Effector CD4-positive, alpha-beta T cell (primary cell): ENCODE measurements at places on chromosomes 11 and 22.
A peak's percentile ranks its signal among the peaks of the same experiment; 100 is the strongest.

DNA sequence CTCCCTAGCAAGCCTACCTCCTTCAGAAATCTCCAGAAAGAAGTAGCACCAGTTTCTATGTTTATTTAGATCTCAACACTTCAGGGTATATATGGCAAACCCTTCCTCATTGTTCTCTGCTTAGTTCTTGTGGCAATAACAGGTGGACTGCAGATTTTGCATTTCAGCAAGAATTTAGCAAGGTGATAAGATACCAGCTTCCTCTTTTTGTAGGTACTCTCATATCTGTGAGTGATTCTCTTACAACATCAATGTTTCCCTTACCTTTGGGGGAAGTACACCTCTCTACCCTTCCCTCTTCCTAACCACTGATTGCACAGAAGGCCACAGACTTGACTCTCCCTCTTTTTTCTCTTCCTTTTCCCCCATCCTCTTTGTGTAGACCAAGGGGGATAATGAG, 230.9 kb upstream of the SESN3 start:
- DNase-seq, result no peak

DNA sequence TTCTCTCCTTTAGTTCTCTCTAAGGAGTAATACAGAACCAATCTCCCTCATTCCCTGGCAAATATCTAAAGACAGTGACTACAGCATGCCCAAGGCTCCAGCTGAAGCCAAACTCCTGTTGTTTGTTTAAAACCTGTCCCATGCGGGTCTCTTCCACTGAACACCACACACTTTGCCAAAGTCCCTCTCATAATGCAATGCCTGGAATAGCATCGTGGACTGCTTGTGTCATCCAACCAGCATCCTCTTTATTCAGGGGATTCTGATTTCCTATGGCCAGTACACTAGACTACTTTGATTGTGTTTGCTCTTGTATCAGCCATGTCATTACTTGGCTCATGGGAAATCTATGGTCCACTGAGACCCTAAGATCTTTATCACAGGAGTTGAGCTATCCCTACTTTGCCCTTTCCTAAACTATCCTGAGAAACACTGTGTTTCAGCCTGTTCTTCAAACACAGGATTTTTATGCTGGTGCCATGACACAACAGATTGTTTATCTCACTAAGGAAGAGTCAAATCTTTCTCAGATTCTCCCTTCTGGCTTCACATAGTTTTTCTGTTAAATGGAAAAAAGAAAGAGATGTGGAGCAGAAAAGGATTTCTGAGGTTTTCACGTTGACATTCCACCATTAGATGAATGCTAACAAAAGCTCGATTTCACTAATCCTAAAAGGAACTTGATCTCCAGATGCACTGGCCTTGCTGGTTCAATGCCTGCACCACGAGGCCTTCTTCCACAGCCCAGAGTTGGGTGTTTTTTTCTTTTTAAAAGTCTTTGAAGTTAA, 15.9 kb upstream of the IRAG1 start:
- no peak for DNase-seq

DNA sequence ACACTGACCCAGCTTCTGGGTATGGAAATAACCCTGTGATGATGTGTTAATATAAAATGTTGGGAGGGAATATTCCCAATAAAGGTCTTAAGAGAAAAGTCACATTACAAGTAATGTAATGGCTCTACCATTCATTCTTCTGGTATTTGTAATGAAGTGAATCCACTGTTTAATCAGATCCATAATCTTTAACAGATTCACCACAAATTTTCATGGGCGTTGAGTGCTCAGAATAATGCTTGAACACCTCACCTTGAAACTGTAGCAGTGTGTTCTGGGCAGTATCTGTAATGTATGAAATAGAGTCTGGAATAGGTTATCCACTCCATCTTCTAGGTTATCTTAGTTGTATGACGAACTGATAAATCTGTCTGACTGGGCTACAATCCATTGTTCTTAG, 26.6 kb upstream of the CRTAM start:
- no peak for DNase-seq

- DNase-seq, result peak; percentile 82
These were observed 20.8 kb downstream of the DGCR6L start for GRCh38 chr22:20298803-20299745.

GRCh38 chr11:126608658-126609057, 253.2 kb downstream of the ST3GAL4 start:
- DNase-seq, result no peak

DNA sequence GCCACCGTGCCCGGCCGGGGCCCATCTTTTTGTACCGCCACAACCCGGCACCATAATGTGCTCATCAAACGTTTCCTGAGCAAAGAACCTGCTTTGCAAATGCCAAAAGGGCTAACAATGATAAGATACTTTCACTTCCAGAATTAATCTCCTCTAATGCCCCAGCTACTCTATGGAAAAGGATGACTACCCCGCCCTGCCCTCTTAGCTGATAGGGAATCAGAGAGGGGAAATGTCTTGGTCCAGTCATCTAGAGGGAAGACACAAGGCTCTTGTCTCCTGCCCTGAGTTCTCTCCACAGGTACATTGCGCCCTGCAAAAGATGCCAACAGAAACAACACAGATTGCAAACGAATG, 586 bp downstream of the TTLL1 start:
- no peak for DNase-seq

DNA sequence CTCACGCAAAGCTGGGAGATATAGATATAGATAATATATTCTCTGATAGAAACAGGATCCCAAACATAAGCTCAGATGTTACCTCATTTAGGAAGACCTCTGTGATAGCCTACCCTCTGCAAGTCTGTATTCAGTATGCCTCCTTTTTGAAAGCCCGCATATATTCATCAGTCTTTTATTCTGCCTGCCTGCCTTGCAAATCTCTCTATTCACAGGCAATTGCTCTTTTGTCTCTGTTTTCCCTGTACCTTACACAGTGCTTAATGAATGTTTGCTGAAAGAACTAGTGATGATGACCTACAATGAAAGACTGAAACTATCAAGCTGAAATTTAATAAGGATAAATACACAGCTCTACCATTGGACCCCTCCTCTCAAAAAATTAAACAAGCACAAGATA, 18.4 kb downstream of the DEUP1 start:
- DNase-seq, result no peak

- no peak for DNase-seq
These were observed 12.7 kb downstream of the CCDC73 start for GRCh38 chr11:32781721-32782120.

DNA sequence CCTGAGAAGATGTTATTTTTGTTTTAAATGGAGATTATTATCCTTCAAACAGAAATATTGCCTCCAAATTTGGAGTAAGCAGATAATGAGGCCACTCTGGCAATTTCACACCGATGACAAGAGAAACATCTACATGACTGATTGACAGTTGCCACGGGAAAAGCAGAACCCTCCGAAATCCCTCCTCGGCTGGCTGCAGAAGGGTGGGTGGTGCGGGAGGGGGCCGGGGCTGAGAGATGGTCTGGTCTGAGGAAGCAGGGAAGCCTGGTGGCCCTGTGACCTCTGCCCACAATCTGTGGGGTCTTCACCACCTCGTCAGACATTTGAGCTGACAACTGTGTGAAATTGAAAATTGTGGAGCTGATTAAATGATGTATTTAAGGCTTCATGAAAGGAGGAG, 503.2 kb downstream of the MN1 start:
- DNase-seq, result no peak

GRCh38 chr11:74725701-74726100, 5.5 kb downstream of the CHRDL2 start:
- DNase-seq, result no peak

- DNase-seq, result no peak
These were observed 10.1 kb upstream of the BAIAP2L2 start for GRCh38 chr22:38120359-38121110.

DNA sequence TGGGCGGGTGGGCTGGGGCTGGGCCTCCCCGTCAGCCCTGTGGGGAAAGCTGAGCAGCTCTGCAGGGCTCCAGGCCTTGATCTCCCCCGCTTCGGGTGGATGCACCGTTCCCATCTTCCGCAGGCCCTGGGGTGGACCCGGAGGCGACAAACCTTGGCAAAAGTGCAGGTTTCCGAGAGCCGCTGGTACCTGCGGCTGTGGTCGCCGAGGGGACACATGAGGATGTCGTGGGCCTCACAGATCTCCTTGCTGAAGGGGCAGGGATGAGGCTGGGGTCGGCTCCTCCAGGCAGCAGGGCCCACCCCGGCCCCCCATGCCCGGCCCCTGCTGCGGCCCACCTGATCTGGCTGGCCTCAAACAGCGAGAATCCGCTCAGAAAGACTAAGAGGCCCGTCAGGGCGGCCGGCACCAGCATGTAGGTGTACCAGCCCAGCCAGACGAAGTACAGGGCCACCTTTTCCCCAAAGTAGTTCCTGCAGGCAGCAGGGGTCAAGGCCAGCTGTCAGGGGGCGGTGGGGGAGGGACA, 11.8 kb downstream of the ANO9 start:
- no peak for DNase-seq

GRCh38 chr11:65773784-65774411, 6.9 kb downstream of the AP5B1 start:
- no peak for DNase-seq
